Activated T-cell treated with anti-CD3 and anti-CD28 coated beads, Interleukin-2, amount 50 U/mL, for 24 hours (primary cell): ENCODE measurements at places on chromosomes 3 and 15.

DNA sequence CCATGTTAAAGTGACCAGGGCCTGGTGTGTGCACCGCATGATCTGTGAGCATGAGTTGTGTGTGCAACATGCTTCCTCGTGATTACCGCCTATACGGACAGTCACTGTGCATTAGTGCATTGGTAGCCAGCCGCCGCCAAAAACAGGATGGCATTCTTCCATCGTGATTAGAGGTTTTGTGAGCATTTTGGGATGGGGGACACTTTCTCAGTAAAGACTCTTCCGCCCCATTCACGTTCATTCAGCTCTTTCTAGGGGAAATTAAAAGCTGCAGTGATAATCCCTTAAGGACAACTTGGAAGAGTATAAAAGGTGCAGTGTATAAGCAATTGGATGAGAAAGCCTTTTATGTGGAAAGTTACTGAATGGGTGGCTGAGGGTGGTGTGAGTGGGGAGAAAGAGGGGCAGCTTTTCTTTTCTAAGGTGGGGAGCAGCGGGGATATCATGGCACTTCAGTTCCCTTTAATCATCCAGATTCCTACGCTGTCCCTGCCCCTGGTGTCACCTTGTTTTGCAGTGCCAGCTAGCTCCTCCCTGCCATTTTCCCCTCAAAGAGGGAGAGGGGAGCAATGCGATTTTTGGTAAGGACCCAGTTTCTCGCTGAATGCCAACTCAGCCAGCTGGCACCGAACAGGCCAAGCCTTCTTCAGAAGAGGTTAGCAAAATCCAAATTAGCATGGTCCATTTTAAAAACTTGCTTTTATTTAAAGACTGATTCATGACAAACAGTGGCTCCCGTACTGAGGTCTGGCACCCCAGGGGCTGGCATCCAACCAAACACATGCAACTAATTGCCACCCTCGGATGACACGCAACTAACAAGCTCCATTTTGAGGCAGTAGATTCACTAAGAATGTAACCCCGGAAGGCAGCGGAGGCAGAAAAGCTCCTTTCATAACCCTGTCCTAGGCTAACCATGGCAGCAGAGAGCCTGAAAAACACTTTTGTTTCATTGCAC lies 447.8 kb downstream of the FHIT start:
- no peaks in the 10 kb centered on the region for H3K36me3 ChIP-seq
- no peaks in the 10 kb centered on the region for H3K27me3 ChIP-seq
- no peak overlapping the region for H3K27ac ChIP-seq
- H3K4me3 ChIP-seq = no peak overlapping the region
- H3K4me1 ChIP-seq = no peaks in the 10 kb centered on the region

- no peak for DNase-seq
- H3K4me3 ChIP-seq = no peak overlapping the region
- H3K36me3 ChIP-seq = no peaks in the 10 kb centered on the region
- H3K27ac ChIP-seq = no peak overlapping the region
- H3K4me1 ChIP-seq = no peaks in the 10 kb centered on the region
- no peaks in the 10 kb centered on the region for H3K27me3 ChIP-seq
These were observed 1030.4 kb upstream of the CADM2 start for GRCh38 chr3:83928391-83928790.

DNA sequence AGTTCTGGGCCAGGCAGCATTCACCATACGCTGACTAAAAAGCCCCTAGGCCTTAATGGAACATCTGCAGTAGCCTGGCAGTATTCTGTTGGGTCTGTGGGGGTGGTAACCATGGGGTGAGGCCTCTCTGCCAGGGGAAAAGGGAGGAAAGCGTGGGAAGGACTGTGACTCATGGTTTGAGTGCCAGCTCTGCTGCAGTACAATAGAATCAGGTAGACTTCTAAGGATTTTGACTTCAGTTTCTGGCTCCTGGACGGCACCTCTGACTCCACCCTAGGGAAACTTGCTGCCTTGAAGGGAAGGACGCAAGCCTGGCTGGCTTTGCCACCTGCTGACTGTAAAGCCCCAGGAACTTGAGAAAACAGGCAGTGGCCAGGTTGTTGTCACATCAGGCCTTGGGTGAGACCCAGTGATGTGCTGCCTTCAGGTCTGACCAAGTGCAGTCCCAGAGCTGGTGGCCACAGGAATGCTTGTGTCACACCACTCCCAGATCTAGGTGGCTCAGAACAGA lies 148.6 kb downstream of the SUCNR1 start:
- H3K4me1 ChIP-seq = peaks cover 9% of the 10 kb centered on the region
- peak; percentile 30 for DNase-seq
- no peak overlapping the region for H3K4me3 ChIP-seq
- no peak overlapping the region for H3K27ac ChIP-seq

DNA sequence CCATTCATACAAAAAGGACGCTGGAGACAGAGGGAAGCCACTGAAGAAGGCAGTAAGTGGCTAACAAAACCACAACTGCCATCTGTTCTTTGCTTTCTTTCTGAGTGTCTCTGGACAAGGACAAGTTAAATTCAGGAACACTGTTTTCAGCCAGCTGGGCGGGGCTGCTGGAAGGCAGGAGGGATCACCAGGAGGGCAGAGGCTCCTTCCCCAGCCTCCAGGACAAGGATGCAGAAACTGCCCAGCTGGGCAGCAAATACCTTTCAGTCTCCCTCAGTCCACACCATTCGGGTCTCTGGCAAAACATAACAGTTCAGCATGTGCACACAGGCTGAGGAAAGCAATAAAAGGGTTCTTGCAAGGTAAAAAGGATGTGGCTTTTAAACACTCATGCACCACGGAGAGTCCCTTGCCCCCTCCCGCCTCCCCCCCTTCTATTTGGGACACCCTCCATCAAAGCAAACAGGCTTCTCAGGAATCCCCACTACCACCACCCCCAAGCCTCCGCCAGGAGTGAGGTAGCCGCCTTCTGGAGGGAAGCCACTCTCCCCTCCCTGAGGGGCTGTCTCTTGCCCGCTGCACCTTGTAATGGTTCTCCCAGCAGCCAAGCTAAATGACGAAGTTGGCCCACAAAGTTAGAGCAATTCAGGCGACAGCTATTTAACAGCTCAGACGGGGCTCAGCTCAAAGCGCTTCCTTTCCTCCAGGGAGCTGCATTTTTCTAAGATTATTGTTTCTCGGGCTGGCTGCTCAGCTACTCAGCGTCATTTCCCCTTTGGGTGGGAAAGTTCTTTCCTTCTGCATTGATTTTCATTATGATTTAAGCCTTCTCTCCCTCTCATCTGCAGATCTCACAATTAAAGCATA lies 3.8 kb downstream of the HEG1 start:
- peaks cover 71% of the 10 kb centered on the region for H3K4me1 ChIP-seq
- H3K36me3 ChIP-seq = peaks cover 19% of the 10 kb centered on the region
- H3K4me3 ChIP-seq = peak overlapping the region; percentile 59
- DNase-seq = peak; percentile 73
- peak overlapping the region; percentile 89 for H3K27ac ChIP-seq

DNA sequence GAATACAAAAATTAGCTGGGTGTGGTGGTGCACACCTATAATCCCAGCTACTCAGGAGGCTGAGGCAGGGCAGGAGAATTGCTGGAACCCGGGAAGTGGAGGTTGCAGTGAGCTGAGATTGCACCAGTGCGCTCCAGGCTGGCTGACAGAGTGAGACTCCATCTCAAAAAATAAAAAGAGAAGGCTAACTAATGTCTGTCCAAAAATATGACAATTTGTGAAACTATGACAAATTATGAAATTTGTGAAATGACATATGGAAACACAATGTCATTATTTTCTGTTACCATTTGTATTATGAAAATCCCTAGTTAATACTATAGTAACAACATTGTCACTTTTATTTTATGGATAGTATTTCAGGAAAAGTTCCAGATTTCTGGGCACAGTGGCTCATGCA lies 1306.3 kb upstream of the EPHA6 start:
- no peak overlapping the region for H3K27ac ChIP-seq
- H3K27me3 ChIP-seq = no peaks in the 10 kb centered on the region
- H3K36me3 ChIP-seq = no peaks in the 10 kb centered on the region
- no peak overlapping the region for H3K4me3 ChIP-seq

DNA sequence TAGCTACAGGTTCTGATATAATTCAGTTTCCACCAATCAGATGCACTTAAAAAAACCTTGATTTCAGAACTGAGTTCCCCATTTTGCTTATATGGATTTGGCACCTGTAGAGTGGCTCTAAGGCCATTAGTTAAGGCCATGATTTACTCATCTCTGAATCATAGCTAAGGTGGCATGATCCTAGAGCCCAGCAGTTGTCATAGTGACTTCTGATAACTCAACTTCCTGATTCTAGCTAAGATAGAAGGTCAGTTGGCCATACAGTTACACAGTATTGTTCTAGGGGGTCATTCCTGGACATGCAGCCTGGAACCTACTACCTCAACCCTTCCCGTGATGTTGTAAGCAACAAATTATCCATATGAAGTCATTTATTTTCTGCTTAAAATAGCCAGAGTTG lies 15.9 kb upstream of the TMEM87A start:
- H3K4me1 ChIP-seq = no peaks in the 10 kb centered on the region
- no peak overlapping the region for H3K27ac ChIP-seq
- no peak for DNase-seq
- peaks cover 65% of the 10 kb centered on the region for H3K36me3 ChIP-seq
- H3K4me3 ChIP-seq = no peak overlapping the region
